Activated CD8-positive, alpha-beta memory T cell treated with anti-CD3 and anti-CD28 coated beads, Interleukin-2, amount 50 U/mL, for 4 hours (primary cell): ENCODE measurements at places on chromosomes 6 and 20.

DNA sequence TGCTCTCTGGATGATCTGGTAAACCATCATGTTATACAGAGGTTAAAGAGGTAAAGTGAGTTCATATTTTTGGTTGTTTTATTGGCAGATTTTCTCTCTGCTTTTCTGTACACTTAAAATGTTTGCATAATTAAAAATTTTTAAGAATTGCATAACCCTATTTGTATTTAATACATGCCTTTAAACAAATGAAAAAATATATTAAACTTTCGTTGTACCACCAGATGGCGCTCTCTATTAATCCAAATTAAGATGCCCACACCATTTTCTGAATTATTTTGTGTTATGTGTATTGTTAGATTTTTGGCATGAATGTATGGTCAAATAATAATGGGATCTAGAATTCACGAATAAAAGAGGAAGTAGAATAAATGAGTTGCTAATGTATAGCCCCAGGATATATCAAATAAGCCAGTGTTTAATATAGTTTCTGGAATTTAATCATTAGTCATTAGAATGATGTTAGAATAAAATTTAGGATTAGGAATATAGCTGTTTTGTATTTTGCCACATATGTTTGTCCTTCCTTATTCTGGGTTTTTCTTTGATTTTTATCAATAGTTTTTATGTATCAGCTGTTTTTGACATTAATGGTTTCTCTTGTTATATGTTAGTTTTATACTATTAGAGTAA is 38.9 kb downstream of the SMAP1 start:
- no peak for DNase-seq

- no peak for DNase-seq
These were observed 145.3 kb downstream of the TFAP2B start for GRCh38 chr6:50963952-50964351.

- DNase-seq, result no peak
These were observed 49.5 kb upstream of the B4GALT5 start for GRCh38 chr20:49762940-49763766.

DNA sequence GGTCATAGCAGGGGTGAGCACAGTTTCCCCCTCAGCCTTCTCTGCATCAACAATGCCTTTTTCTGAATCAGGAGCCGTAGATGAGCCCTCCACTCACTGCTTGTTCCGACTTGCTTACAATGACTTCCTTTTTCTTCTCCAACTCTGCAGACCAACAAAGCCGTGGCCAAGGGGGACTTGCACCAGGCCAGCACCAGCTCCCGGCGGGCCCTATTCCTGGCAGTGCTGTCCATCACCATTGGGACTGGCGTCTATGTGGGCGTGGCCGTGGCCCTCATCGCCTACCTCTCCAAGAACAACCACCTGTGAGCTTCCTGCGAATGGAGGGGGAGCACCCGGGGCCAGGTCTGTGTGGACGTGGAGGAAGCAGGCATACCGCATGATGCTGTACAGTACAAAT is 195.8 kb downstream of the SYNDIG1 start:
- DNase-seq, result no peak

DNA sequence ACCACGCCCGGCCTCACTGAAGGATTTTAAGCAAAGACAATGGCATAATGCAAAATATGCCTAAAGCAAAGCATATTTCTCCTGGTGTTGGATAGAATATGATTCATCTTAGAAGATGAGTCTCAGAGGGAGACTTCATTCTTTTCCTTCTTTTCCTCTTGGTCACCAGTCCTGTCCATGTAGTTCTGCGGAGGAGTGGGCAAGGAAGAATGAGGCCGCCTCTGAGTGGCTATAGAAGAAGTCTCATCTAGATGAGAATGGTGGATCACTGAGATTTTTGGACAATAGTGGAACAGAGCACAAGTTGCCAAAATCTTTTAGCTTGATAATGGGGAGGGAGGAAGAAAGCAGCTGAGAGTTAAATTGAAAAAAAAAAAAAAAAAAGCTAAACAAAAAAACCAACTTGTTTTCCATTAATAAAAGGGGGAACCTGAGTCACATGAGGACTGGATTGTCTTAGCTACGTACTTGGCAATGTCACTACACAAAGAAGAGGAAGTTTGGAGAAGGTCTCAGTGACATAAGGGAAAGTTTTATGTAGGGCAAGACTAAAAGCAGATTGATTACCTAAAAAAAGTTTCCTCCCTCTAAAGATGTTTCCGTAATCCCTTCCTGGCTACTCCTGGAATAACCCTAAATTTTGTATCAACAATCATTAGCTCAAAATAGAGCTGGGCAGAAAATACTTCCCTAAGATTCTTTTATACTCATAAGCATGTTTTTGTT is 6.0 kb downstream of the CD83 start:
- no peak for DNase-seq

- no peak for DNase-seq
These were observed 382.8 kb downstream of the EPM2A start for GRCh38 chr6:145352382-145353080.

DNA sequence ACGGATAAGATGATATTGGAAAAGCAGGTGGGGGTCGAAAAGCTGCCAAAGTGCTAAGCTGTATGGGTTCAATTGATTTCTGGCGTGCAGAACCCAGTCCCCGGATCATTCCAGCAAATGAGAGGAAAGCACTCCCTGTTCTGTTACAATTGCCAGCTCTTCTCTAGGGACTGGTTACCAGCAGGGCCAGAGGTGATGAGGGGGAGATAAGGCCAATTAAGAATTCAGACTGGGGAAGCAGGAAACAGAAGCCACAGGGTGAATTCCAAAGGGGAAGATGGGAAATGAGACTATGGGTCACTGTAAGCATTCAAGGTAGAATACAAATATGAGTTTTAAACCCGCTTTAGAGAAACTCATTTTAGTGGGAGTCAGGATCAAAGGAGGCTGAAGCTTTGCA is 349.4 kb upstream of the MAP3K7 start:
- DNase-seq, result no peak

- DNase-seq, result no peak
These were observed 20.4 kb downstream of the AFDN start for GRCh38 chr6:167846997-167847606.

DNA sequence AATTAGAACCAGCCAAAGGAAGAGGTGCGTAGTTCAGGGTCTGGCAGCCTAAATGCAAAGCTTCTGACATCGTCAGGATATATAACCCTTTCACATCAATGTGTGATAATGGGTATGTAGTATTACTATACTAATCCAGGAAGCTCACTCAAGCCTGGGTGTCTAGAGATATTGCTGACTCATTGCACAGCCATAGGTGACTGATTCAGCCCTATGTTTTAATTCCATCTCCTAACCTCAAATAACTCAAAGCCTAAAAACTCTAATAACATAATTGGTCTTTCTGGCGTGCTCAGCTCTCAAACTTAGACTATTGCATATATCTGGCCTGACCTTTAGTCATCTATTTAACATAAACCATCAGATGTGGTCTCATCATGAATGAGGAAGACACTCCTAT is 658.4 kb downstream of the TBC1D32 start:
- no peak for DNase-seq
